ENCODE measurements at places on chromosomes 6 and 20. TPM values are rescaled to one million over a fixed set of nuclear protein-coding genes. Genes with fewer than 3 reads are reported as not detected.

DNA sequence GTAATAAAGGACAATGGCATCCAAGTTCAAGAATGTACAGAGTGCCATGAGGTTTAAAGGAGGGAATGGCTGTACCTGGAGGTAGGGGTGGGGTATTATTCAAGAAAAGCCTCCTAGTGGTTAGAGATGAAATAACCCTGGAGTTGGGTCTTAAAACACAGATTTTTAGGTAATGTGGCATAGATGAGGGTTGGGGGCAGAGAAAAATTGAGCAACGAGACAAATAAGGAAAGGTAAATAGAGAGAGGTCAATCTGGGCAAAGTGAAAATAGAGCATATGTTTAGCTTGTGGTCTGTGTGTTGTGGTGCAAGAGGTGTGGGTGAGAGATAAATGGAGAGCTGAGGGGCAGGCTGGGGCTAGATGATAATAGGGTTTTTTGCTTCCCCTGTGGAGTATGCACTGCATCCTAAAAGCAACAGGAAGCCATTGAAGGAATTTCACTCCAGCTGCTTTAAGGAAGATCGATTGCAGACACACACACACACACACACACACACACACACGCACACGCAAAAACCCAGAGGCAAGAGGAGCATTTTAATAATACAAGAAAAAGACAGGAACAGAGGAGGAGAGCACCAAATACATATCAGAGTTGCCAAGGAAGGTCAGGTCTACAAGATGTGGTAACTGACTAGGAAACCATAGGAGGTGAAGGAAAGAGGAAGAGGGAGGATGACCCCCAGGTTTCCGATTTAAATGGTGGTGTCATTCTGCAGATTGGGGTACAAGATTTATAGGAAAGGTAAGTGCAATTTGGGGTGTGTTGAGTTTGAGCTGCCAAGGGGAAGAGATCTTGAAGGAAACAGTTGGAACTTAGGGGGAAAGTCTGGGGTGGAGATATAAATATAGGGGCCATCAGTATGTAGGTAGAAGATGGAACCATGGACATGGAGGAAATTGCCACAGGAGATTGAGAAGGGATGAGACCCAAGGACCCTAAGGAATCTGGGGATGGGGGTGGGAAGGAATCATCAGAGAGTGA is 31.3 kb upstream of the ADGRF1 start:
- DNase-seq, result no peak

DNA sequence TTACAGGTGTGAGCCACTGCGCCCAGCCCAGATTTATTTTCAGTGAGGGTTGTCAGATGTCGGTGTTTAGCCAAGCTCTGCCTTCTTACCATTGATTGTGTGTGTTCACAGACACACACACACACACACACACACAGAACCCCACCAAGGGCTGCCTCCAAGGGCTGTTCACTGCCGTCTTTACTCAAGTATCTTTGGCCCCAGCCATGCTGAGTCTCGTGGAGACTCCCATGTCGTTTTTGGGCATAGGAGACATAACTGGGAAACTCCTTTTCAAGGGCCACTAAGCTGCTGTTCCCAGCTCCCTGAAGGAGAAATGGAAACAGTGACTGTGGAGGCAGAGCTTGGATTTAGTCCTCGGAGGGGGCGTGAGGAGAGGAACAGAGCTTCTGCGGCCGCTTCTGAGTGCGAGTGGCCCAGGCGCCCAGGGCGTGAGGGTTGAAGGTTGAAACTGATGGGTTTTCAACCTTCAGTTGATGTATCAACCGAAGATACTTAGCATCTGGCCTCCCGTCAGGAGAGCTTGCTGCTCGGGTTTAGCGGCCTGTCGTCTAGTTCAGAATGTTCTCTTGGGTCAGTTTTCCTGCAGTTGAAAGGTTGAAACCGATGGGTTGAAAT is 243.6 kb downstream of the TTLL2 start:
- no peak for DNase-seq

- no peak for DNase-seq
These were observed 3.9 kb upstream of the SRSF3 start for GRCh38 chr6:36590237-36590636.

DNA sequence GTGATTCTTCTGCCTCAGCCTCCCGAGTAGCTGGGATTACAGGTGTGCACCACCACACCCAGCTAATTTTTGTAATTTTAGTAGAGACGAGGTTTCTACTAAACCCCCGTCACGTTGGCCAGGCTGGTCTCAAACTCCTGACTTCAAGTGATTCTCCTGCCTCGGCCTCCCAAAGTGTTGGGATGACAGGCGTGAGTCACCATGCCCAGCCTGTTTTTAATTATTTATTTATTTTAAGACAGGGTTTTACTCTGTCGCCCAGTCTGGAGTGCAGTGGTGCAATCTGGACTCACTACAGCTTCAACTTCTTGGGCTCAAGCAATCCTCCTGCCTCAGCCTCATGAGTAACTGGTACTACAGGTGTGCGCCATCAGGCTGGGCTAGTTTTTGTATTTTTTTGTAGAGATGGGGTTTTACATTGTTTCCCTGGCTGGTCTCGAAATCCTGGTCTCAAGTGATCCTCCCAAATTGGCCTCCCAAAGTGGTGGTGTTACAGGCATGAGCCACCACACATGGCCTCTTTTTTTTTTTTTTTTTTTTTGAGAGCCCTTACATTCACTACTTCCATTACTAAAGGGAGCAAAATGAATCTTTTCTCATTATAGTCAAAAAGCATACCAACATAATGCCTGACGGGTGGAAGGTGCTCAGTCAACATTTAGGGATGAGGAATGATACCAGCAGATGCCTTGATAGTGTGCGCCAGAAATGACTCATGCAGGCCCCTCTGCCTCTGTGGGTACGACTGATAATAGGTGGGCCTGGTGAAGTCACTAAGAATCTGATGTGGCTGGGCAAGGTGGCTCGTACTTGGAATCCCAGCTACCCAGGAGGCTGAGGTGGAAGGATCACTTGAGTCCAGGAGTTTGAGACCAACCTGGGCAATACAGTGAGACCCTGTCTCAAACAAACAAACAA is 17.8 kb upstream of the RALGAPB start:
- DNase-seq, result no peak

- peak; percentile 26 for DNase-seq
These were observed 88.5 kb downstream of the PRKN start for GRCh38 chr6:162638931-162639574.

GRCh38 chr6:36414481-36414880 is 27.0 kb upstream of the ETV7 start:
- no peak for DNase-seq

GRCh38 chr6:1765160-1765903 is 155.6 kb downstream of the FOXC1 start:
- no peak for DNase-seq

- DNase-seq, result no peak
These were observed 55.1 kb upstream of the NFATC2 start for GRCh38 chr20:51597389-51598231.

DNA sequence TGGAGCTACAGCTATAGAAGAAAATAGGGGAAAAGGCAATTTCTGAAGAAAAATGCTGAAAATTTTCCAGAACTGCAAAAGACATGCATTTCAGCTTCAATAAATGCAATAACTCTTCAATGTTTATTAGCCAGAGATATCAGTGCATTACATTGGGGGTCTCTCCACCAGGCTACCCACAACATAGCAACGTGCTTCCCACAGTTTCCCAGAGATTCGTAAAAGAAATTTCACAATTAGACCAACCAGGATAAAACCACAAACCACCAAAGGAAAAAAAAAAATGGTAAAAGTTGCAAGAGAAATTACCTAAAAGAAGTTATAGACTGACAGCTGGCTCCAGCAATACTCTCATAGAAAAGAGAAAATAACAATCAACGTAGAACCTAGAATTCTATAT is 16.0 kb downstream of the LY86 start:
- DNase-seq, result no peak

DEFB132 gene
- not detected for total RNA-seq

Measured in HT-29 (cell line).